ENCODE measurements at places on chromosomes 1 and 21.

DNA sequence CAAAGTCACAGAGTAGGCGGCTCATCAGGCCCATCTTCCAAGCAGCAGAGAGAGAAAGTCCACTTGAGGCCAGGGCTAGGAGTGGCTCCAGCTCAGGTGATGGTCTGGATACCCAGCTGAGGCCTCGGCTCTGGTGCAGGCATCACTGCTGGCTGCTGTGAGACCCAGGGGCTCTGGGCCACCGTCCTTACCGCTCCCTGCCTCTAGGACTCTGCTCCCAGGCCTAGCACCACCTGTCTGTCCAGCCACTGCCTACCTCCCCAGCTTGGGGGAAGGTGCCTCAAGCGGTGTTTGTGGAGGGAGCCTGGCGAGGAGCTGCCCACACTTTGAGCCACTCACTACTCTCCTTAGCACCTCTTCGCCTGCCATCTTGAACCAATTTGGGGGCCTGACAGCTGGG lies 57.9 kb downstream of the DMRTB1 start:
- no peak for DNase-seq

DNA sequence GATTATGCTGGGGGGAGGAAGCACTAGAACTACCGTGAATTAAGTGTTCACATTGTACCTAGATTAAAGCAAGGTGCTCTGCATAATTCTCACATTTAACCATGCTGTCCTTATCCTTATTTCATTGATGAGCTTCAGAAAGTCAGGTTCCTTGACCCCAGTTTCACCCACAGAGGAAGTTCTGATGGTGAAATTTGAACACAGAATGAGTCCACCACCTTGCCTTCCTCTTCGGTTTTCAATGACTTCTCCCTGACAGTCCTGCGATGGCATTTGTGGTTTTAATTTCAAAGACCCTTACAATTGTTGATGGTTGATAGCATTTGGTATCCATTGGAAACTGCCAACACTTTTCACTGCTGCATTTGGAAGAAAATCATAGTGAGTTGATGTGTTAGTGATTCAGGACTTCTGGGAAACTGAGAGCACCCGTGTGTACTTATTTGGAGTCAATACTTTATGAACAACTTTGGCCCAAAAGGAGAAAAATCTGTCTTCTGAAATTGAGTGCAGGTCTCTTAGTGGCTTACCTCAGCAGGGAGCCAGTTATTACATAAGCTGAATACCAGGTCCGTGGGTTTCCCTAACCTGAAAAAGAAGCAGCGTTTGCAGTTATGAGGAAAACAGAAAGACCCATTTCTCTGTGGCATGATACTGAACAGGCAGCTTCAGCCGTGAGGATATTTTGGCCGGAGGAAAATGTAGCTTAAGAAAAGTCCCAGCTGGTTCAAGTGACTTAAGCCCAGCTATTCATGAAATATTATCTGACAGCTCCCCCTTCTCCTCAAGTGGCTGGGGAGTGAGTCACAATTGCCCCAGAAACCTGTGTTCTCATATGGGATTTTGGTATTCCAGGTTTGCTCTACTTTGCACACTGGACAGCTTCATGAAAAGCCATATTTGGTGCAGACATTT lies 47.5 kb downstream of the ROR1 start:
- no peak for DNase-seq

DNA sequence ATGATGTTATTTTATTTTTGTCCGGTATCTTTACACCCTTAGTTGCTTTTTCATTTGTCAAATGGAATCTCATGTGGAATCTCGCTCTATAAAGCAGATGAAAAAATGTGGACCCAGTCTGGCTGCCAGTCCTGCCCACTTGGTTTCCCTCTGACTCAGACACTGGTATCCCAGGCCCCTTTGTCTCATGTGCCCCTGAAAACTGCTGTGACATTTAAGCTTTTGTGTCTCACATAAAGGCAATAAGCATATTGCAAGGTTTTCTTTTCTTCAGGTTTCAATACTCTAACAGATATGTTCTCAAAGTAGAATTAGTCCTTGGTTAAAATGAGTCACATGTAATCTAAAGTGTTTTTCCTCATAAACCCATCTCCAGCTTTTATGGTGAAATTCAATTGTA lies 183.3 kb downstream of the ST6GALNAC3 start:
- DNase-seq: no peak

DNA sequence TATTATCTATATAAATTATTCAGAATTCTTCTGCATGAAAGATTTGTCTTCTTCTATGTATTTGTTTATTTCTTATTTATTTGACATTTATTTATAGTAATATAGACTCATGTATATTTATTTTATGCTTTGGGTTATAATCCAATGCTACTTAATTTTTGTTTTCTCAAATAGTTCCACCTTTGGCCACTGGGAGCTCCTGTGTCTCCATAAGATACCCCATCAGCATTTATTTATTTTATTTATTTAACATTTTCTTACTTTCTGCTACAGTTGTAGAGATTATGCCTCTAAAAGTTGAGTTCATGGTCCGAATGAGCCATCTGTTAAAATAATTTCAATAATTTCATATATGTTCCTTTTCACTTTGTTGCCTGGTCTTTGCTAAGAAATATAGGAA lies 289.4 kb downstream of the ADGRL2 start:
- DNase-seq: no peak

DNA sequence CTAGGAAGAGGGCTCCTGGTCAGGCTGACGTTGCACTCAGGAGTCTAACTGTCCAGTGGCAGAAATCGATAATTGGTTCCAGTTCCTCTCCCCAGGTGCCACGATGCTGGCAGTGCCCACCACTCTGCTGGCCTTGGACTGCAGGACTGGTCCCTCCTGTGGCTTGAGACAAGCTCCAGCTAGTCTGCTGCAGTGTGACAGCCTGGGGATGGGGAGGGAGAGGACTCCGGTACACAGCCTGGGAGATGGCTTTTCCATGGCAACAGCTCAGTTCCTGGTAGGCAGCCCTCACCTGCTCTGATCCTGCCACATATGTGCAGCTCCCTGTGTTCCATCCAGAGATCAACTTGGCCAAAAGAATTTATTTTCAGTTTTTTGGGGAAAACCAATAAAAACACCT lies 239.3 kb downstream of the KCNJ6 start:
- no peak for DNase-seq

DNA sequence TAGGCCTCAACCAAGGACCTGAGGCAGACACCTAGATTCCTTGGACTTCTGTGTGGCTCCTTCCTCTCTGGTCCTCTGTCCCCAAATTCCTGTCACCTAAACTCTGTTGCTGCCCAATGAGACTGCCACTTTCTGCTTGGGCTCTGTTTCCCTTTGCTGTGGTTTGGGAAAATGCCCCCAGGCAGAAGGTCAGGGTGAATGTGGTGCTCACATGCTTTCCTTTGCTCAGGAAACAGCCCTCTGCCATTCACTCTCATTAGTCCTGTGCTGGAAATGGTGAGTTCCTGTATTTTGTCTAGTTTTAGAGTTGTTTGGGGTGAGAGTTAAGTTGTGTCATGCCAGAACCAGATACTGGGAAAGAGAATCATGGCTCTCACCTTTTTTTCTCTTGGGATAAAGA lies 22.7 kb upstream of the SHE start:
- DNase-seq: no peak

DNA sequence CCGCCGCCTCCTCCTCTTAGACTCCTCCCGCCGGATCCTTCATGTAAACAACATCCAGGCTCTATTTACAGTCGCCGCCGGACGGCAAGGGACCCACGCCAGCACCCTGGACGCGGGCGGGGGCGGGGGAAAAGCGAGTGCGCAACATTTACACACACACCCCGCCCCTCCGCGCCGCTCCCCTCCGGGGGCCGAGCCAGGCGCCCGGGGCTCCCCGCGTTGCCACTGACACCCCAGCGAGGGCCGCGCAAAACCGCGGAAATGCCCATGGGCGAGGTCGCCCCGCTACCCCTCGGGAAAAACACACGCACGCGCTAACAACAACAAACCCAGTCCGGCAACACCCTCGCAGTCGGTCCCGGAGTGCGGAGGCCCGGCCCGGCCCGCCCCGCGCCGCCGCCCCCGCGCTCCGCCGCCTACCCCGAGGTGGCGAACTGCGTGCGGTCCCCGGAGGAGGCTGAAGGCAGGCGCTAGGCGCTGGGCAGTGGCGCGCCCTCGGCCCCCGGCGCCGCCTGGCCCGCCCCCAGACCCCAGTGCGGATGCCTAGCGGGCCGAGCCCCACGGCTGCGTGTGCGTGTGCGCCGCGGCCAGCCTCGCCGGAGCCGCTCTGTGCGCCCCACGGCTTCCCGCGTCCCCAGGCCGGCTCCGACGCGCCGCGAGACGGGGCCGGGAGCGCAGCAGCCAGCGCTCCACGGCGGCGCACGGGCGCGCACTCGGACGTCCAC lies 81.1 kb upstream of the AK4 start:
- peak; percentile 69 for DNase-seq

DNA sequence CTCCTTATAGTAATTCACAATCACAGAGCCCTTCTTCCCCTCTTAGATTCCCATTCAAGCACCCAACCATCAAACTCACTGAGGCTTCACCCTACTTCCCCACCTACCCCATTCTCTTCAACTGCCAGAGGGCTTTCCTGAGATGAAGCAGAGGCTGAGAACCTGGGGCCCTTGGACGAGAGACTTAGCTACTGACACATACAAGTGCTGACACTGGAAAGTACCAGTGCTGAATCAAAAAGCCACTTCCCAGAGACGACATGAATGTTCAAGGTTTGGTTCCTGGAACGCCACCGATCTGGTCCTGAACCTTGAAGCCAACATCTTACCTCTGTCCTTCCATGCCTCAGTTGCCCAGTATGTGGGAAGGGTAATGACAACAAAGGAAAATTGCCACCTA lies 16.6 kb upstream of the RAP1A start:
- DNase-seq: no peak

- DNase-seq: no peak
These were observed 5.5 kb downstream of the CD1D start for GRCh38 chr1:158186180-158186579.
